NCI-H1417 treated with DMSO at 0.1 percent for 48 hours (cell line): ENCODE measurements at places on chromosomes 2 and 18.

DNA sequence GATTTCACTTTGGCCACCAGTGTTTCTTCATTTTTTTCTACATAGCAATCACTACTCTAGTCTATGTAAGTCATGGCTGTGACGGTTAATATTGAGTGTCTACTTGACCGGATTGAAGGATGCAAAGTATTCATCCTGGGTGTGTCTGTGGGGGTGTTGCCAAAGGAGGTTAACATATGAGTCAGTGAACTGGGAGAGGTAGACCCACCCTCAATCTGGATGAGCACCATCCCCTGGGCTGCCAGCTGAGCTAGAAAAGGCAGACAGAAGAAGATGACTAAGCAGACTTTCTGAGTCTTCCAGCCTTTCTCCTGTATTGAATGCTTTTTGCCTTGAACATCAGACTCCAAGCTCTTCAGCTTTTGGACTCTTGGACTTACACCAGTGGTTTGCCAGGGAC lies 265.0 kb upstream of the SLC8A1 start:
- DNase-seq, result no peak

DNA sequence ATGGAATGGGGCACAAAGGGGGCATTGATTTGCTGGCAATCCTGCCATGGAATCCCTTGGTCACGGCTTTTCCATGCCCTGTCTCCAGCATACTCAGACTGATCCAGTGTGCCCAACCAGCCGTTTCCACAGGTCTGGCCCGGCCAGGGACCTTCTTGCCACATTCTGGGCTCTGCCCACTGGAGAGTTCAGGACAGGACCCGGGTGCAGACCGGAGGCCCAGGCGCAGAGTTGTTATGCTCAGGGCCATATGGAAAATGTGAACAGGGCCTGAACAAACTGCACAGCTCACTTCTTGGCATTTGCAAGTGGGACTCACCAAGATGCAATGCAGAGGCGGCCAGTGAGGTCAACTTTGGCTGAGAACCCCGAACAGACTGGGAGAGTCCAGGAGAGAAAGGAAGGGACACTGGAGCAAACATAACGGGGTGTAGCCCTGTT lies 15.6 kb upstream of the ASAP2 start:
- DNase-seq, result no peak

DNA sequence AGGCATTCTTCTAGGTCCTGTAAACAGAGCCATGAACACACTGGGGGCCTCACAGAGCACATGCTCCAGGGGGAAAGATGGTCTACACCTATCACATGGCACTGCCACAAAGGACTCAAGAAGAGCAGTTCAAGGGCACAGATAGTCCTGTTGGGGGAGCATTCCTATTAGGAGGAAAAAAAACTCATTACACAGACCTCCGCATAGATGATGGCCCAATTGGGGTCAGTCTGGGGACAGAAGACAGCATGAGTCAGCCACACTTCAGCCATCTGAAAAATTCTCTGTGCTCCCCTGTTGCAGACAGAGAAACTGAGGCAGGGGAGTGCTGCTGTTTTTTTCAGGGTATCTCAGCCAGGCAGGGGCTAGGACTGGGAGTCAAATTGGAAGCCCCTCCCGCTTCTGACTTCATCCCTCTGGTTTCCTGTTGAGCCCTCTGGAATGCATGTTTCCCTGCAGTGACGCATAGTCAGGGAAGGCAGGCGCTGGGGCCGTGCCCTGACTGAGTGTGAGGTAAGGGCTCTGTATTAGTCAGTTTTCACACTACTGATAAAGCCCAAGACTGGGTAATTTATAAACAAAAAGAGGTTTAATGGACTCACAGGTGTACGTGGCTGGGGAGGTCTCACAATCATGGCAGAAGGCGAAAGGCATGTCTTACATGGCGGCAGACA lies 67.9 kb downstream of the RHOB start:
- no peak for DNase-seq

GRCh38 chr2:218216674-218217359 lies at the start of gene ARPC2:
Gene ARPC2, plus strand, starts transcription at chr2:218217189. Its CDS starts 282 bp downstream, at chr2:218217471.
- peak; percentile 51 for DNase-seq

GRCh38 chr2:216710551-216711301 lies 15.4 kb upstream of the IGFBP5 start:
- no peak for DNase-seq

DNA sequence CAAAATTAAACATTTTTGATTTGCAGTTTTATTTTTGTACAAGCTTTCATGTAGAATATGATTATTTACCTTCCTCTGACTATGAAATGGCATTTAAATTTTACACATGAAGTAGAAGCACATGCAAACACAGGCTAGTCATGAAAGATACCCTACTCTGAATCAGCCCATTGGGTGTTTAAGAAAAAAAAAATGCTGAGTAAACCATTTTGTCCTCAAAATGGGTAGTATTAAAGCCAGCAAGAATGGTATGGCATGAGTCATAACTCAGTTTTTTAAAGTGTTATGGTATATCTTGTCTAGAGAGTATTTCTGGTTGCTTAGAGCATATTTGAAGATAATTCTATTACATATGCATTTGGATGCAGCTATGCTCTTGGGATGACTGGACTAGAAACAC lies 55.0 kb downstream of the PKP4 start:
- no peak for DNase-seq

DNA sequence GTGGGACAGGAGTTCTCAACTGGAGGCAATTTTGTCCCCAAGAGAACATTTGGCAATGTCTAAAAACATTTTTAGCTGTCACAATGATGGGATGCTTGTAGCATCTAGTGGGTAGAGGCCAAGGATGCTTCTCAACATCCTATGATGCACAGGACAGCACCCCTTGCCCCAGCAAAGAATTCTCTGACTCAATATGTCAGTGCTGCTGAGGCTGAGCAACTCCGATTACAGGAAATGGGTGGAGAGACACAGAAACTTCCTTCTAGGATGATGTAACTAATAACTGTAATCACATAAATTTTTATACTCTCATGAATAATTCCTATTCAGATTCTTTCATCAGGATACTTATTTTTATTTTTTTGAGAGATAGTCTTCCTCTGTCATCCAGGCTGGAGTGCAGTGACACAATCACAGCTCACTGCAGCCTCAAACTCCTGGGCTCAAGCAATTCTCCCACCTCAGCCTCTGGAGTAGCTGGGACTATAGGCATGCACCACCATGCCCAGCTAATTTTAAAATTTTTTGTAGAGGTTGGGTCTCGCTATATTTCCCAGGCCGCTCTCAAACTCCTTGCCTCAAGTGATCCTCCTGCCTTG lies 120.3 kb upstream of the ACAA2 start:
- no peak for DNase-seq

GRCh38 chr2:70553334-70553583 lies 367 bp downstream of the TGFA start:
- no peak for DNase-seq

- DNase-seq, result no peak
Observed at GRCh38 chr2:219783359-219783975, 156.0 kb downstream of the SLC4A3 start.

GRCh38 chr18:69330385-69331005 lies 70.2 kb upstream of the DOK6 start:
- no peak for DNase-seq

- DNase-seq, result no peak
Observed at GRCh38 chr2:233213011-233213410, 38.5 kb upstream of the ATG16L1 start.

- DNase-seq, result no peak
Observed at GRCh38 chr18:5966514-5966913, 71.2 kb upstream of the TMEM200C start.

DNA sequence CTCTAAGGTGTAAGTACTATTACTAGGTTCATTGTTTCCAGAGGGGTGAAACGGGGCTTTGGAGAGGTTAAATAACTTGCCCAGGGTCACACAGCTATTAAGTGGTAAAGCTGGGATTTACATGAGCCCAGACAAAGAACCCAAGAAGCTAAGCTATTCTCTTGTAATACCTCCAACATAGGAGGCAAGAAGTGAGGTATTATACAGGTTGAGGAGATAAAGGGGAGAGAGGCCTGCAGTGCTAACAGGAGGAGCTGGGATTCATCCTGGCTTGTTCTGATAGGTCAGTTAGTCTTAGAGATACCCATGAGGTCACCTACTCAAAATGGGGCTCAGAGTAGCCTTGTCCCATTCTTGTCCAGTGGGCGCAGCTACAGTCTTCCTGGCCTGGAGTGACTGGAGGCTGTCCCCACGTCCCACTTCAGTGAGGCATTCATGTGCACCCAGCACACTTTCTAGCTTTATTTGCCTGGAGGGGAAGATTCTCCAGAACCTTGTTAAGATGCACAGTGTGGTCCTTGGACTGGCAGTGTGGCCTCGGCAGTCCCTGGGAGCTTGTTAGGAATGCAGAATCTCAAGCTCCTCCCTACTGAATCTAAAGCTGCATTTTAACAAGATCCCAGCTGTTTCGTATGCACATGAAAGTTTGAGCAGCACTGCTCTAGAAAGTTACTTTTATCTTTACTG lies 63.5 kb downstream of the MEIS1 start:
- no peak for DNase-seq

DNA sequence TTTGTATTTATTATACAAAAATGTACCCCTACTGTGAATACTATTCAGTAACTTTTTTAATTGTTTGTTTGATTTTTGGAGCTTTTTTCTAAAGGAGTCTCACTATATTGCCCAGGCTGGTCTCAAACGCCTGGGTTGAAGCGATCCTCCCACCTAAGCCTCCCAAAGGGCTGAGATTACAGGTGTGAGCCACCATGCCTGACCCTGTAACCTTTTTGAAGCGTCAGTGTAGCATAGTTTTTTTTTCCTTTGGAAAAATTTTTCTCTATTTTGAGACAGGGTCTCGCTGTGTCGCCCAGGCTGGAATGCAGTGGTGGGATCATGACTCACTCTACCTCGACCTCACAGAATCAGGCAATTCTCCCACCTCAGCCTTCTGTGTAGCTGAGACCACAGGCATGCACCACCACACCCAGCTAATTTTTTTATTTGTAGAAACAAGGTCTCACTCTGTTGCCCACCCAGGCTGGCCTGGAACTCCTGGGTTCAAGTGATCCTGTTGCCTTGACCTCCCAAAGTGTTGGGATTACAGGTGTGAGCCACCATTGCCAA lies 2.0 kb downstream of the GMCL1 start:
- DNase-seq, result no peak
